WTC11 (cell line): ENCODE measurements at places on chromosomes 16 and 17. TPM values are rescaled to one million over a fixed set of nuclear protein-coding genes. Genes with fewer than 3 reads are reported as not detected.
A peak's percentile ranks its signal among the peaks of the same experiment; 100 is the strongest.

The UNC119 gene
- 53.3 to 59.6 TPM (median 54.6 TPM) in 3 replicates for total RNA-seq

- peak; percentile 79 for DNase-seq
Measured at GRCh38 chr17:38563362-38564253, 42.1 kb downstream of the SRCIN1 start.

- peak; percentile 22 for DNase-seq
Measured at GRCh38 chr17:5286846-5287245, 4.8 kb downstream of the RABEP1 start.

DNA sequence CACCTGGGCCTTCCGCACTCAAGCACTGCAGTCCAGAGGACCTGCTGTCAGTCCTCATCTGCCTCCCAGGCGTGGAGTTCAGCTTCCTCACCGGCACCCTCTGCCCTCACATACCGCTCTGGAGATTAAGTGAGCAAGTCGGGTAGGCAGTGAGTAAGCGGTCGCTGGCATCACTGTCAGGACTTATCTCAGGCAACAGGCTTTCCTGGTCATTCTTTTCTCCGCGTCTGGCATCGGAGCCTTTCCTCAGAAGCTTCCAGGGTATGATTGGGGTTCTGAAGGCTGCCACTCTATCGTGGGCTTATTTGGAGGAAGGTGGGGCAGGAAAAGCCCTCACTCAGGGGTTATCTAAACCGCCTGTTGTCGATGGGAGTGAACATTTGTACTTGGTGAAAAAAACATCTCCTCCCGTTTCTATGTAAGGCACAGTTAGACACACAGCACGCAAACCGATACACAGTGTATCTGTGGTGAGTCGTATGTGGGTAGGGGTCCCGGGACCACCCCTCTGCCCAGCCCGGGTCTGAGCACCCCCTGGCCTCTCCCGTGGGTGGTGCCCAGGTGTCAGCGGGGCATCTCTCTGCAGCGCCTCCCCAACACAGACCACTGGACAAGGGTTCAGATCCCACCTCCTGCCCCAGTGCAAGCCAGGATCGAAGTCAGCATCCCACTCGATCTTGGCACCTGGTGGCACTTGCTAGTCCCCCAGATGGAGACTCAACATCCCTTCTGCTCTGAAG is 92.5 kb upstream of the PLCG2 start:
- DNase-seq = no peak

DNA sequence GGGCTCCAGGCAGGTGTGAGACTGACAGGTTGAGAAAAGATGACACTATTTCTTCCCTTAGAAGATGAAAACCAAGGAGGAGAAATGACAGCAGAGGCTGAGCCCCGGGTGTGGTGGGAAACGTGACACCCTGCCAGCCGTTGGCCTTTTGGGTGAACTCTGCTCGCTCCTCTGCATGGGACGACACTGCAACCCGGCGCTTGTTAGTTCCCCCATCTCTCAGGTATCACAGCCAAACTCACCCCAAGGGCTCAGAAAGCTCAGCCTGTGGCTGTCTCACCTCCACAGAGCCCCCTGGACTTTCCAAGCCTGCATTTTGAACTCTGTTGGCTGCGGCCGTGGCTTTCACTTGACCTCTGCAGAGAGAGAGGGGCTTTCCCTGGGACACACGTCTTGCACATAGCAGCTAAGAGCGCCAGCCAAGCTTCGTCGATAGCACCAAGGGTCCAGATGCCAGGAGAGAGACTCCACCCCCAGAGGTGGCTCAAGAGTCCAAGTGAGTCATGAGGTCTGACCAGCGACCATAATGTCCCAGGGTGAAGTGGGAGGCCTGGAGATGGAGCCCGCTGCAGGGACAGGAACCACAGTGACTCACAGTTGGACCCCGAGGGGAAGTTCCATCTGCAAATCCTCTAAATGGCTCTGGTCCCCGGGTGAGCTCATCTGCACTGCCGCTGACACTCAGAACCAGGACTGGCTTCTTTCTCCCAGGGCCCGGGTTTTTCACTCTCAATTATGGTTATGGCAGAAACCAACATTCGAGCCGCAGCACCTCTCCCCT is 301.9 kb downstream of the SOX9 start:
- DNase-seq = no peak

GRCh38 chr17:6413065-6413464 is 21.9 kb downstream of the AIPL1 start:
- no peak for DNase-seq

DNA sequence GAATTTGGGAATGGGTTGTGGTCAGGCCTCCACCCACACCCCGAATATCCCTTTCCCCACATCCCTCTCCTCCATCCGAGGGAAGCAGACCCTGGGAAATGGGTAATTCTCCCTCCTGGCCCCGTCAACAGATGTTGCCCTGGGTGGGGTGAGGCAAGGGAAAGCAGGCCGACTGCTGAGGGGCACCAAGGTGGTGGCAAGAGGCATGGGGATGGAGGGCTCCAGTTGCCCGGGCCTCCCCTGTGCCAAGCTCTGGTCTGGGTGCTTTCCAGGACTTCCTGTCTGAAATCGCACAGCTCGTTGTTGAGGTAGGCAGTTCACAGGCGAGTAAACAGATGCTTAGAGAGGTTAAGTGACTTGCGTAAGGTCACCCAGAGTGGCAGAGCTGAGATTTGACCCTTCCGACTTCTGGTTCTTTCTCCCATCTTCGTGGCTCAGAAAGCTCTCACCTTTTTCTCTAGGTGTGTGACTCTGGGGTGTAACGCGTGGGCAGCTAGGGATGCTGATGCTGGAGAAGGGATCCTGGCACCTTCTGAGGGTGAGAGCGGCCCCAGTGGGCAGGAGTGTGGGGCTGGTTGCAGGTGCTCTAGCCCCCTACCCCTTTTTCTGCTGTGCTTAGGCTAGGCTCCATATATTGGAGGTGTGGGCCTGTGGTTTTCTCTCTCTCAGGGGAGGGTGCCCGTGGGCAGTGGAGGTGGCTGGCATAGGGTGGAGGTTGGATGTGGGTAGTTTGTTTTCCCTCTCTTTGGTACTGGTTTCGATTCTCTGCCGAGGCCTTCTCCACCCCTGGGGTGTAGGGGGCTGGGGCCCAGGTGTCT is 17.2 kb downstream of the RARA start:
- no peak for DNase-seq
